ENCODE measurements at places on chromosomes 7 and 10.

DNA sequence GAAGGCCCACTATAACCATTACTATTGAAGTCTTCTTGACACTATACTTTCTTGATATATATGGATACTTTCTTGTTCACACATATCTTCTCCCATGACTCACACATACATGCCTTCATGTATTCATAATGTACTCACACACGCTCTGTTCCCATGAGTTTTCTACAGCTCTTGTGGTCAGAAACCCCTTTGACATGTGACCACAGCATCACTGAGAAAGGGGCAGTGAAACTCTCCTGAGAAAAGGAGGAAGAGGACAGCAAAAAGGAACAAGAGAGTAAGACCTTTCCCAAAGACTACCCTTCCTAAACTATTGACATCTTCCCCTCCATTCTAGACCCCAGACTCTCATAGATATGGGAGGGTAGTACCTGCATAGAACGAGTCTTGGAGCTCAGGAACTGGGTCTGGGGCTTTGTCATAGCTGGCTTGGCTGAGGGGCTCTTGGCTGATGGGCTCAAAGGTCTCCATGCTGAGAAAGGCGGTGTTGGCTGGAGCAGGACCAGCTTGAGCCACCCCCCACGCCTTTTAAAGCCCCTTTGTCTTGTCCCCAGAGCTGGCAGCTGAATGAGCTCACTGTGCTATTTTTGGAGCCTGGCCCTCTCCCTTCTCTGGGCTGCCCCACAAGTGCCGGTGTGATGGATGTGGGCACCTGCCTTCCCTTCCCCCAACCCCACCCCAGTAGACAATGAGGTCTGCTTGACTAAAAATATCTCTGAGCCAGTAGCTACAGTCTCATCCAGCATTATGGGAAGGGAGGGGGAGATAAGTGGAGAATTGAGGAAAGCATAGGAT lies 5.1 kb downstream of the SYNPO2L start:
- no peak for DNase-seq

- DNase-seq: no peak
Measured at GRCh38 chr7:134781171-134781570, 1.7 kb downstream of the CALD1 start.

DNA sequence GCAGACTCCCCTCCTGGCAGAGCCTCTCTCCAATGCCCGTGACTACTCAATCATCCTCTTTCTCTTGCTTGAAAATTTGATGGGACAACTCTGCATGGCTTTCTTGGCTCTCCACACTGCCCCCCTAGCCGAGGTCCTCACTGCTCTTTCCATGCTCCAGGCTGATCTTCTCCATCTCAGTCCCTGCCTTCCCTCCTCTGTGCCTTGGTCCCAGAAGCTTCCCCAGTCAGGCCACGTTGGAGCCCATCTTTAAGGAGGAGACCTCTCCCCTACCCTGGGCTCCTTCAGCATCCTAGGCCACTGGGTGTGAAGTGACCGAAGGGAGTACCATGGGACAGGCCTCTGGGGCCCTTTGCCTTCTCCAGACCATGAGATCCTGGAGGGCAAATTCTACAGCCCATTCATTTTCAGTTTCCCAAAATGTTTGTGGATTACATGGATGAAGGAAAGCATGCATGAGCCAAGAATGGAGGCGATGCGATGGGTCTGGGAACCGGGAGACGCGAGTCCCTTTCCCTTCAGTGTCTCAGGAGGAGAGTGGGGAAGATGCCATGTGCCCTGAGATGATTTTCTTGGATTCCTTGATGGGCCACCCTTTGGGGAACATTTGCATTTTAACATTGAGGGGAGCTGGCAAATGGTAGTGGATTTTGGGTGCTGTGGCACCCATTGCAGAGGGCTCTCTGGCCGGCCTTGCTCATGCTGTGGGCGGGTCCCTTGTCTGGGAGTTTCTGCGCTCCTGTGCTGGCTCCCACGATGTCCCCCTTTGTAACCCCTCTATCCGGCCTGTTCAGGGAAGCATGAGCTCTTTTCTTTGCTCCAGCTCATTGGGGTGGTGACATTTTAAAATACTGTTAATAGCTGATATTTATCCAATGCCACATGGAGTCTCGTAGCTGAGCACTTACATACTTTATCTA lies 376.6 kb downstream of the RPS24 start:
- no peak for DNase-seq

- no peak for DNase-seq
Measured at GRCh38 chr7:128904381-128905197, 5.9 kb downstream of the KCP start.

- DNase-seq: no peak
Measured at GRCh38 chr7:111919631-111920179, 286.5 kb downstream of the DOCK4 start.

Measured in activated CD4-positive, alpha-beta T cell treated with anti-CD3 and anti-CD28 coated beads for 48 hours (primary cell).